ENCODE measurements at places on chromosomes 11 and 22. TPM values are rescaled to one million over a fixed set of nuclear protein-coding genes. Genes with fewer than 3 reads are reported as not detected.

The RIMBP3B gene
- 0.07 TPM for total RNA-seq

The TRABD gene
- 60.2 TPM for total RNA-seq

The CADM1 gene
- total RNA-seq = 41.7 TPM

The SLC25A18 gene
- 0.08 TPM for total RNA-seq

The KRTAP5-8 gene
- not detected for total RNA-seq

The IFITM5 gene
- not detected for total RNA-seq

All from kidney epithelial cell (primary cell).